ENCODE measurements at places on chromosomes 2 and 18. TPM values are rescaled to one million over a fixed set of nuclear protein-coding genes. Genes with fewer than 3 reads are reported as not detected.

DNA sequence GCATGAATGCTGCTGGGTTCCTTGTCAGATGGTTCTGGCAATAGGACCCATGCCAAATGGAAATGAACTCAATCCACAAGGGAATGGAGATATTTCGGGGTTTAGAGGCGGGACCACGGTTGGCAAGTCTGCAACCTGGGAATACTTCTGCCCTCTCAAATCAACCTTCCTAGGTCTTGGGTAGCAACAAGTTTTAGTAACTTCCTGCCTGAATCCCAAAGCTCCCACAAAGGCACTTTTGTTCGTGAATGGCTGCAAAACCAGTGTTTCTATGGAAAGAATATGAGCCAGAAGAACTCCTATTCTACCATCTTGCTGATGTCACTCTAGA lies 790.1 kb upstream of the SLC8A1 start:
- no peak for DNase-seq
- no peaks in the 10 kb centered on the region for H3K4me1 ChIP-seq
- no peaks in the 10 kb centered on the region for H3K27me3 ChIP-seq
- no peak overlapping the region for H3K27ac ChIP-seq
- no peaks in the 10 kb centered on the region for H3K36me3 ChIP-seq
- no peak overlapping the region for H3K4me3 ChIP-seq

GRCh38 chr2:75464348-75464946 lies 96.3 kb downstream of the EVA1A start:
- H3K27ac ChIP-seq, result no peak overlapping the region
- H3K4me1 ChIP-seq, result no peaks in the 10 kb centered on the region
- H3K27me3 ChIP-seq, result no peaks in the 10 kb centered on the region
- no peak for DNase-seq
- H3K4me3 ChIP-seq, result no peak overlapping the region

- H3K27me3 ChIP-seq, result no peaks in the 10 kb centered on the region
- no peak overlapping the region for H3K27ac ChIP-seq
- no peak overlapping the region for H3K4me3 ChIP-seq
- H3K36me3 ChIP-seq, result peaks cover 33% of the 10 kb centered on the region
Observed at GRCh38 chr2:24269265-24269664, 91.1 kb downstream of the ITSN2 start.

- no peak overlapping the region for H3K27ac ChIP-seq
- no peak overlapping the region for H3K4me3 ChIP-seq
- no peak for DNase-seq
- no peaks in the 10 kb centered on the region for H3K36me3 ChIP-seq
- H3K27me3 ChIP-seq, result no peaks in the 10 kb centered on the region
Observed at GRCh38 chr2:129806317-129806716, 173.1 kb upstream of the RAB6C start.

The CABYR gene
- total RNA-seq, result 2.9 TPM
